ENCODE measurements at places on chromosomes 7 and 10. TPM values are rescaled to one million over a fixed set of nuclear protein-coding genes. Genes with fewer than 3 reads are reported as not detected.

GRCh38 chr10:131207176-131207575 is 104.3 kb downstream of the TCERG1L start:
- DNase-seq = no peak

GRCh38 chr7:102186306-102186705 is 100.4 kb upstream of the SH2B2 start:
- no peak for DNase-seq

DNA sequence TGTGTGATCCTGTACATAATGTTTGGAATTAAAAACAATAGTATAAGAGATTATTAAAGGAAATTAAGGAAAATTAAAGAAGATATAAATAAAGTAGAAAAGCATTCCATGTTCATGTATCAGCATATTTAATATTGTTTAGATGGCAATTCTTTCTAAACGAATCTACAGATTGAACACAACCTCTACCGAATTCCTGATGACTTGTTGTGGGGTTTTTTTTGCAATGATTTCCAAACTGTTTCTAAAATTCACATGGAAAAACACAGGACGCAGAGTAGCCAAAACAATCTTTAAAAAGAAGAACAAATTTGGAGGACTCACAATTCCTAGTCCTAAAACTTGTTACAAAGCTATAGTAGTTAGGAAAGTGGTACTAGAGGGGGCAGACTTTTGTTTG is 573.4 kb upstream of the IGFBP3 start:
- DNase-seq = no peak

- no peak for DNase-seq
Observed at GRCh38 chr10:12510501-12510941, 161.2 kb downstream of the CAMK1D start.

- no peak for DNase-seq
Observed at GRCh38 chr10:62185919-62186692, 82.5 kb downstream of the RTKN2 start.

DNA sequence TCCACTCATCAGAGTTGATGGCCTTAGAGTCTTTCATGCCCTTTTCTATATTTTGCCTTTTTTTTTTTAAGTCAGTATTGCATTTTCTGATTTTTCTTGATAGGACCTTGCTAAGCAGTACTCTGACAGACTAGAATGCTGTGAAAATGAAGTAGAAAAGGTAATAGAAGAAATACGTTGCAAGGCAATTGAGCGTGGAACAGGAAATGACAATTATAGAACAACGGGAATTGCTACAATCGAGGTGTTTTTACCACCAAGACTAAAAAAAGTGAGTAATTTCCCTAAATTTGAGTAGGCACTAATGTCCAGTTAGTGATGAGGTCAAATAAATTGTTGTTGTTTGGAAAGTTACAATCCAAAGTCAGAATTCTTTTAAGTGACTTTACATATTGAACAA is 7.4 kb downstream of the NUB1 start:
- no peak for DNase-seq

GRCh38 chr7:28768577-28769147 is 189.5 kb downstream of the TRIL start:
- DNase-seq = no peak

- no peak for DNase-seq
Observed at GRCh38 chr7:41907444-41907843, 204.6 kb upstream of the INHBA start.

GRCh38 chr10:75538144-75538543 is 106.7 kb downstream of the LRMDA start:
- DNase-seq = no peak

- no peak for DNase-seq
Observed at GRCh38 chr7:28500138-28500537, 87.8 kb downstream of the CREB5 start.

DNA sequence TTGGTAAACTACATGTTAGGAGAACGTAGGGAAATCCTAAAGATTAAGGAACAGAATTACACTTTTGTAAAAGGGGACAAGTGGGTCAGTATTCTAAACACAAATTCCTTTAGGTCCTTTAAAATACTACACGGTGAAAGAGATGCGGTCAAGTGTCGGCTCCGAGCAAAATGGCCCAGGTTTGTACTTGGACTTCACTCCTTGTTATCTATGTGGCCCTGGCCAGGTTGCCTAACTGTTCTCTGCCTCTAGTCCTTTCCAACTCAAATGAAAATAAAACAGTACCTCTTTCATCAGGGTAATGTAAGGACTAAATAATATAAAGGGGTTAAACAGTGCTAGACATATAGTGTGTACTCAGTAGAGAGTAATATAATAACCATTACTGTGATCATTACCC is 344.8 kb downstream of the PARD3 start:
- no peak for DNase-seq

DNA sequence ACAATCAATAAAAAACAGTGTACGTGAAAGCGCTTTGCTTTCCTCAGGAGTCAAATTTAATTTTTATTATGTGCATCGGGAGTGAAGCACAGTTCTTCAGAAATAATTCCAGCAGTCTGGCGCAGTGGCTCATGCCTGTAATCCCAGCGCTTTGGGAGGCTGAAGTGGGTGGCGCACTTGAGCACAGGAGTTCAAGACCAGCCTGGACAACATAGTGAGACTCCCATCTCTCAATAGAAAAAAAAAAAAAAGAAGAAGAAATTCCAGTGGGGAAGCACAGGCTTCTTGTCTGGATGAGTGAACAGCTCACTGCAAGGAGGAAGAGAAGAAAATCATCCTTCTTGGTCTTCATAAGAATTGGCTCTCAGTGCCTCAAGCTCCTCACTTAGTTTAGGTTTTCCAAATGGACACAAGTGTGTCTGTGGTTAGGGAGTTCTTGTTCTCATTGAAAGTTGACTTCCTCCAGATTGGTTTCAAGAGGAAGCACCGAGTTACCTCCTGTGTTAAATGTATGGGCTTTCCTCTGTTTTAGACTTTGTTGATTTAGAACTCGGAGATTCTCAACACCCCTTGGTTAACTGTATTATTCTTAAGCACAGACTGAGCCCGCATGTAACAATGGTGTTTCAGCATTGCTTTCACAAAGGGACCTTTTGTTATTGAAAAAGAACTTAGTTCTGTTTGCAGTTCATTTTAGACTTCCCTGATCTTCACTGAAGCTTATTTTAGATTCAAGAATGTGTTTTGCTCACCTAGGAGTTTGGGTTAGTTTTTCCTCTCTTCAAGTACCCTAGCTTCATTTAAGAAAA is 28.0 kb downstream of the LMTK2 start:
- no peak for DNase-seq

DNA sequence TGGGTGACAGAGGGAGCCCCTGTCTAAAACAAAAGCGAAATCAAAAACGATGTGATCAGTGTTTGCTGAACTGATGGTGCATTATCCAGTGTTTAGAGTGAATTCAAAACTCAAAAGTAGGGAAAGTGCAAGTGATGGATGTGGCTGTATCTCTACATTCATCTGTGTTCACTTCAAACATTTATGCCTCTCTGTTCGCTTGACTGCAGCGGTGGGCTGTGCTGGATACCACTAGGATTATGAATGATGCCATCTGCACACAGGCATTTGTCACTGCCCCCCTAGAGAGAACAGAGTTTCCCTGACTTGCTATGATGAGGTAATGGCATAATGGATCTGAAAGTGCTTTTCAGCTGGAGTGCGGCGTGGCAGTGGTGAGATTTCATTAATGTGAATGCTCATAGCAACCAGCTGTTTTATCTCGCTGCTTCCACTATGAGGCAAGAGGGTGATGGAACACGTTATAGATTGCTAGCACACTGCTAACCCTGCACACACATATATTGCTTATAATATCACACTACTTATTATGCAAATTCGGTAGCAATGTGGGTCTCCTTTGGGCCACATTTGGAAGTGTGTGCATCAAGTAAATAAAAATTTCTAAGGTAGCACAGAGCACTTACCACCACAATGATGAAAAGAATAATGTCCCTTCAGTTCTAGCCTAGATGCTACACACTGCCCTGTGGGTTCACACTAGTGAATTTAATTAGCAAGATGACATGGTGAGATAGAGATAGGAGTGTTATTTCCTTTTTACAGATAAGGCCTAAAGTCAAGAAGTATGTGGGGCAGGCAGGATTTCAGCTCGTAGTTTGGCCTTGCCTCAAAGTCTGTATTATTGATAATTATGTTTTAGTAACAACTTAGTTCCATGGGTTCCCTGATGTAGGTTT is 164.7 kb downstream of the CAMK1D start:
- DNase-seq = no peak

- DNase-seq = no peak
Observed at GRCh38 chr10:129523031-129523722, 56.1 kb downstream of the MGMT start.

DNA sequence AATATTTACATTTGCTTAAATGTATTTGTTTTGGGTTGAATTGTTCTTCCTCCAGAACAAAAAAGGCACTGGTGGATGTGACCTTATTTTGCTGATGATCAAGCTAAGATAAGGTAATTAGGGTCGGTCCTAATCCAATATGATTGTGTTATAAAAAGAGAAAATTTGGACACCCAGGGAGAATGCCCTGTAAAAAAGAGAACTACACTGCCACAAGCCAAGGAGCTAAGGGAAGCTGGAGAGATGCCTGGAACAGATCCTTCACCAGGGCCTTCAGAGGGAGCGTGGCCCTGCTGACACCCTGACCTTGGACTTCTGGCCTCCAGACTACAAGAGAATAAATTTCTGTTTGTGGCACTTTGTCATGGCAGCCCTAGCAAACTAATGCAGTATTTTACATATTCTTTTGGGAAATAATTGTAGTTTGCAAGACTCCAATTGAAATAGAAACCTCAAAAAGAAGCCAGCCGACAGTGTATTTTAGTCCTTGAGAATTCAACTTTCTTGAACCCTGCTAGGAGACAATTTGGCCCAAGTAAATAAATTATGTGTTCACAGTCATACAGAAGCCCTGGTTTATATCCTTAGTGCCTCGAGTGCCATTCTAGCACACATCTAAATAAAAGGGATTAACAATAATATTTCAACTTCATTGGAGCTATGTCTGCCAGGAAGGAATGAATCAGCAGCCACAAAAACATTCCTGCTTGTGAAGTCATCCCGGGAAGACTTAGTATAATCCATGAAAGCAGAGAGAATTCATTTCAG is 164.6 kb downstream of the PKD1L1 start:
- peak; percentile 75 for DNase-seq

DNA sequence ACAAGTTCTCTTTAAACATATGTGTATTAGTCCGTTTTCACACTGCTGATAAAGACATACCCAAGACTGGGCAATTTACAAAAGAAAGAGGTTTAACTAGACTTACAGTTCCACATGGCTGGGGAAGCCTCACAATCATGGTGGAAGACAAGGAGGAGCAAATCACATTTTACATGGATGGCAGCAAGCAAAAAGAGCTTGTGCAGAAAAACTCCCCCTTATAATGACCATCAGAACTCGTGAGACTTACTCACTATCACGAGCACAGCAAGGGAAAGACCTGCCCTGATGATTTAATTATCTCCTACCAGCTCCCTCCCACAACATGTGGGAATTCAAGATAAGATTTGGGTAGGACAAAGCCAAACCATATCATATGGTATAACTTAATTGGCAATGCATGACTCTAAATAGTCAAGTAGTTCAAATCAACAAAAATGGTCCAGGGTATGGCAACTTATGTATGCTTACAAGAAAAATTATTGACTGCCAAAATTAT is 34.1 kb upstream of the TMEM243 start:
- no peak for DNase-seq

GRCh38 chr7:1666823-1667565 is 3.1 kb upstream of the ELFN1 start:
- peak; percentile 36 for DNase-seq

- DNase-seq = no peak
Observed at GRCh38 chr10:116183733-116184511, 89.1 kb downstream of the GFRA1 start.

- no peak for DNase-seq
Observed at GRCh38 chr10:63396133-63396761, 69.5 kb downstream of the JMJD1C start.

GRCh38 chr10:87519582-87519981 is 14.9 kb downstream of the MINPP1 start:
- DNase-seq = no peak

DNA sequence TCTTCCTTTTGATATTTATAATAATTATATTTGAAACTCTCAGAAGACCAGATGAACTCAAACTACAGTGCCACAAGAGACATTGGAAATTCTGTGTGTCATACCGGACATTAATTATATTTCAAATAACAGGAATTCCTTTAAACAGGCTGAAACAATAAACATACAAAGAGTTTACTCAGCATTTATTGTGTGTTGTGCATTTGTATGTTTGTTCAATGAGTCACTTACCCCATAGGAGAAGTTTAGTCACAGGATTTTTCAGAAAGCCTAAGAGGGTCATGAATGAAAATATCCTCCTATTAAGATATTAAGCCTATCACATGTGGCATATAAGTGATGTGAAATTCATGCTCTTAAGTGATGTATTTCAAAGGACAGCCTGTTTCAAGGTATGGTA is 566.8 kb downstream of the CNTNAP2 start:
- DNase-seq = no peak

DNA sequence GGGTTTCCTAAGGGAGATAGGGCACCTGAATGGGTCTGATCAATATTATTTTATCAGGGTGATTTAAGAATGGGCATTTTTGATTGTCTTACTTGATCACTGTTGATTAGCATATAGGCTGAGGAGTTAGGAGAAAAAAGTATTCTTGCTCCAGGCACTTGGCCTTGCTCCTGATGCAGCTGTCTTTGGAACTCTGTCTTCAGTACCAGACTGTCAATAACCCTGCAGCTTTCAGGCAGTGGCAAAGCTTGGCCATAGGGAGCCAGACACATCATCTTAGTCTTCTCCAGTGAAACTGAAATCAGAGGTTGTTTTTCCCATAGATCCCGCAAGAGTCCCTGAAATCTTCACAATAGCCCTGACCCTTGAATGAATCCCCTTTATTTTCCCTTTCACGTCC is 47.2 kb downstream of the EXOC4 start:
- no peak for DNase-seq

GRCh38 chr10:609868-610545 is 79.5 kb downstream of the DIP2C start:
- peak; percentile 52 for DNase-seq

GRCh38 chr7:107744345-107744750 is 406 bp downstream of the CBLL1 start:
- no peak for DNase-seq

- no peak for DNase-seq
Observed at GRCh38 chr7:22564511-22565045, 64.6 kb upstream of the STEAP1B start.

- no peak for DNase-seq
Observed at GRCh38 chr7:25117226-25118047, 7.6 kb downstream of the CYCS start.

Gene ITPRID1
- not detected for total RNA-seq

Gene FAM24B
- 4.2 TPM for total RNA-seq

Gene LAMB4
- 0.14 TPM for total RNA-seq

Gene SFTPA1
- not detected for total RNA-seq

Gene AGR2
- not detected for total RNA-seq

Gene HTR5A
- not detected for total RNA-seq

Gene NRG3
- 0.82 TPM for total RNA-seq

Gene NMT2
- total RNA-seq = 20.6 TPM

Gene CTNNA3
- total RNA-seq = 4.4 TPM

Gene MNX1
- total RNA-seq = not detected

Gene FLNC
- 293 TPM for total RNA-seq

Gene SND1
- total RNA-seq = 63.5 TPM

Gene MSMB
- not detected for total RNA-seq

Gene GPR26
- not detected for total RNA-seq

Gene PCBD1
- 98.1 TPM for total RNA-seq

Gene UCN3
- total RNA-seq = not detected

Measured in sigmoid colon (tissue), 7 donors.